Fibroblast of the aortic adventitia (primary cell): ENCODE measurements at places on chromosomes 4 and X.

DNA sequence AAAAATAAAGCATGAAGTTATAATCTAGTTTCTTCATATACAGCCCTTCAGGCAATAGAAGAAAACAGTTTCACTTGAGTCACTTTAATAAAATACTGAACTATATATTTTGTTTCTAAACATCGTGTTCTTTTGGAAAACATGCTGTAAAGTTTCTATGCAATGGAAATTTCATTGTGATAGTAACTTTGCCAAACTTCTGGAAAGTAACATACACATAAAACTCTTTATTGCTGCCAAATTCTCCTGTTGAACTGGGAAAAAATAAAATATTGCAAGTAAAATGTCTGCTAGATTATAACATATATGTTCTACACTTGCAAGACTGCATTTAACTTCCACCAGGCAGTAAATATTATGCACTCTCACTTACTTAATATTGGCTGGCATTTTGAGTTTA lies 635.4 kb downstream of the SPRY1 start:
- no peak for DNase-seq

- peak; percentile 90 for DNase-seq
Measured at GRCh38 chr4:17168571-17168970, 270.1 kb upstream of the LDB2 start.

- DNase-seq = no peak
Measured at GRCh38 chrX:39559229-39559628, 538.5 kb downstream of the BCOR start.

DNA sequence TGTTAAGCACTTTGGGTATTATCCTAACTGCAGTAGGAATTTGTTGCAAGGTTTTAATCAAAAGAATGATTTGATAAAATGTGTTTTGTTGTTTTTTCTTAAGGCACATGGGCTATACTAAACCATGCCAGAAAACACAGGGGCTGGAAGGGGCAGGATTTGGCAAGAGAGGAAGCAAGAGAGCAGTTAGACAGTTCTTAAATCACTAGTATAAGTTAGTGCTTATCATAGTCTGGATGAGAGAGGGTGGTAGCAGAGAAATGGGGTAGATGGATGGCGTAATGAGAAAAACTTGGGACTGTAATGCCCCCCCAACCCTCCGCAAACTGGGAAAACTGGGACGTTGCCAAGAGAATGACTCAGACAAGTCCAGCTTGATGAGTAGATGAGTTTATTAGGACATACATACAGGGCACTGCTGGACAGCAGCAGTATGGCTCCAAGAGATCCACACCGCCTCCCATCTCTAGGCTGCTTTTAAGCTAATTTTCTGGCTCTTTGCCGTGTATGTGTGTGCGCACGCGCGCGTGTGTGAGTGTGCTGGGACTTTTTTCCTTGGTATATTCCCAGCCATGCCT lies 151.5 kb downstream of the PDLIM5 start:
- DNase-seq = peak; percentile 64

GRCh38 chr4:7044137-7044930 lies 1.2 kb downstream of the TADA2B start:
- DNase-seq = peak; percentile 16

GRCh38 chr4:15144967-15145295 lies 142.7 kb downstream of the CPEB2 start:
- no peak for DNase-seq

- no peak for DNase-seq
Measured at GRCh38 chr4:26337612-26338011, 16.8 kb downstream of the RBPJ start.

DNA sequence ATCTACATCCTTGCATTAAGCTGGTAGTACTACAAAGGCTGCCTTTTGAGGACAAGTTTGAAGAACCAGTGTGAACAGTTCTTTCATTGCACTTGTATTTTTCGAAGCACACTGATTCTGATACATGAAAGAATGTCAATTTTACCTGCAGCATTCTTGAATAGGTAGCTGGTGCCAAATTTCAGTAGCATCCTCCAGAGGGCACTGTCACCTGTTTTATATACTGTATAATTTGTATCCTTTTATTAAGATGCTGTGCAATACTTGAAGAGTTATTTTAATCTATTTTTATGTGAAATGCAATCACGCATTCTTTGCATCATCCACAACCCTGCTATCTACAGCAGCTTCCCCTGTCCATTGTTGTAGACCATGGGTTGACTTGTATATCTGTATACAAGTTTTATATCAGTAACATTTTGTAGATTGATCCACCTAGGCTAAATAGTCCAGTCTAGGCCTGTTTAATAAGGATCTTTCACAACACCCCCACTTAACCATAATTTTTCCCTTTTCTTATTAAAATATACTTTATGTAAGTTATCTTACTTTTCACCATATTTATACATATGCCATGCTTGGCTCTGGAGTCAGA lies 325.7 kb downstream of the PCDH7 start:
- peak; percentile 57 for DNase-seq

DNA sequence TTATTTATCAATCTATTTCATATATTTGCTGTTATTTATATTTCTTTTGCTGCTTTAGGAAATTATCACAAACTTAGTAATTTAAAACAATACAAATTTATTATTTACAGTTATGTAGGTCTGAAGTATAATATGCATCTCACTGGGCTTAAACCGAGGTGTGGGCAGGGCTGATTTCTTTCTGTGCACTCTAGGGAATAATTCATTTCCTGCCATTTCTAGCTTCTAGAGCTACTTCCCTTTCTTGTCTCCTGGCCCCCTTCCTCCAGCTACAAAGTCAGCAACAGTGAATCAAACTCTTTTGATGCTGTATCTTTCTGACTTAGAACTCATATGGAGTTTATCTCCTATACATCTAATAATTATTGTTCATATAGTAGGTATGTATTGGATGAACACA lies 303.5 kb upstream of the ARSJ start:
- DNase-seq = no peak

DNA sequence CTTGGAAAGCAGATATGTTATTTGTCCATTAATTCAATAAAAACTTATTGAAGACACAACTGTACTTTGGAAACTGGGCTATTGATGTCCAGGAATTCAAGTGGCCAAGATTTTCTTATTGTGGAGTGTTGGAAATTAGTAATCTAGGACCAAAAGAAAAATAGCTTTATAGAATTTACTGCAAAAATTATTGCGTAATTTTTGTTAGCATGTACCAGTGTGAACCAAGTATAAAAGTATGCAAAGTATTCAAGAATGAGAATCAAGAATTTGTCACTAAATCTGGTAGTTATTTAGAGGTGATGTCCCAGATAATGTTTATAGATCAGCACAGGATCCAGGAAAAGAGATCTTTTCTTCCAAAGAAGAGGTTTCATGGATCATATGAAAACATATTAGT lies 468.9 kb upstream of the CTSO start:
- peak; percentile 19 for DNase-seq

DNA sequence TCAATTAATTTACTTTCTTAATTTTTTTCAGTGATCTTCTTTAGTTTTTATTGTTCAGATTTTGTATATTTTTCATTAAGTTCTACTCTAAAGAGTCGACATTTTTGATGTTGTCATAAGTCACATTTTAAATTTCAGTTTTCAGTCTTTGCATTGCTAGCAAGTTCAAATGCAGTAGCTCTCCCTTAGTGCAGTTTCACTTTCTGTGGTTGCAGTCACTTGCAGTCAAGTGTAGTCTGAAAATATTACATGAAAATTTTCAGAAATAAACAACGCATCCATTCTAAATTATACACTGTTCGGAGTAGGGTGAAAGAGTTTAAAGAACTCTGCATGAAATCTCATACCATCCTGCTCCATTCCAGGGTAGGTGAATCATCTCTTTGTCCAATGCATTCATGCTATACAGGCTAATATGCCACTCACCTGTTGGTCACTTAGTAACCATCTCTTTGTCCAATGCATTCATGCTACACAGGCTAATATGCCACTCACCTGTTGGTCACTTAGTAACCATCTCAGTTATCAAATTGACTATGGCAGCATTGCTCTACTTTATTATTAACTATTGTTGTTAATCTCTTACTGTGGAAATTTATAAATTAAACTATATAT lies 356.9 kb downstream of the STPG2 start:
- no peak for DNase-seq

GRCh38 chrX:69072486-69073006 lies 92.7 kb downstream of the PJA1 start:
- no peak for DNase-seq

DNA sequence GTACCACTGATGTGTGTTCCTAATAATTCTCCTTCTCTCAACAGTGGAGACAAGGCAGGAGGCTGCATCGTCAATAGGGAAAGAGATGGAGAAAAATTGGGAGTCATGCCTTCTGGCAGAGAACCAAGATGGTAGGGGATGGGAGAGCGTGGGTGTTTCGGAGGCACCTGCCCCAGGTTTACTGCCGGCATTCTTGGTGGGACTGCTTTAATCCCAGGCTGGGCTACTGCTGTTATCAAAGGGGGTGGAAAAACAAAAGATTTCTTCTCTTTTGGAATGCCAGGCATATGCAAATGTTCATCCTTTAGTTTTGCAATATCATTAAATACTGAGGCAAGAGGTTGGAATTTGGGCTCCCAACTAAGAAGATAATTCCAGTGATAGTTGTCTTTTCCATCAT lies 257.0 kb downstream of the DCHS2 start:
- DNase-seq = no peak

GRCh38 chr4:99447513-99447912 lies 12.4 kb upstream of the ADH7 start:
- no peak for DNase-seq

DNA sequence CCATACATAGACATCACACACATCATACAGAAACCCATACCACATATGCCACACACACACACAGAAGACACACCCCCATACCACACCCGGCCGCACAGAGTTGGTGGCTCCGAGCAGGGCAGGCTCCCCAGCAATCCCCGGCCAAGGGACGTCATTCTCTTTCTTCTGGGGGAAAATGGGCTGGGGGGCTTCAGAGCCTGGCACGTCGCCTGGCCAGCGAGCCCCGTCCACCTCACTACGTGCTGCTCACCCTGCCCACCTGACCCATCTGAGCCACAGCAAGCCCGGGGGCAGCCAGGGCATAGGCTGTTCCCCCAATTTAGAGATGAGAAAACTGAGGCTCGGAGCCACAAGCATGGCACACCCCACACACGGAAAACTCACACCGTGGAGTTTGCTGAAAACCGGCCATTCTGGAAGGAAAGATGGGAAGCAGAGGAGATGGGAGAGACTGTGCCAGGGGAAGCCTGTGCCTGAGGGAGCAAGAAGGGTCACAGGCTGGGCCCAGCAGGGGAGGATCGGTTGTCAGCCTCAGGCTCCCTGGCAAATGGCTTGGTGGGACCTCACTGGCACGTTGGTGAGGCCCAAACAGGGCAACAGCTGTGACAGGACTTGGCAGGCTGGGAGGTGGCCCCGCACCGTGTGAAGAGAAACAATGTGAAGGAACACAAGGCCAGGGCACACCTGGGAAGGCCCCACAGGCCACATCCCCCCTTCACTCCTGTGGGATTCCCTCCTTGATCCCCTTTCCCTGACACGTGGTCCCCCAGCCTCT lies 73.2 kb downstream of the JAKMIP1 start:
- DNase-seq = no peak

GRCh38 chr4:186693159-186693815 lies 30.4 kb downstream of the FAT1 start:
- DNase-seq = peak; percentile 95

GRCh38 chr4:4842476-4843441 lies 16.7 kb upstream of the MSX1 start:
- no peak for DNase-seq

- DNase-seq = no peak
Measured at GRCh38 chr4:105558277-105558676, 5.9 kb downstream of the ARHGEF38 start.

DNA sequence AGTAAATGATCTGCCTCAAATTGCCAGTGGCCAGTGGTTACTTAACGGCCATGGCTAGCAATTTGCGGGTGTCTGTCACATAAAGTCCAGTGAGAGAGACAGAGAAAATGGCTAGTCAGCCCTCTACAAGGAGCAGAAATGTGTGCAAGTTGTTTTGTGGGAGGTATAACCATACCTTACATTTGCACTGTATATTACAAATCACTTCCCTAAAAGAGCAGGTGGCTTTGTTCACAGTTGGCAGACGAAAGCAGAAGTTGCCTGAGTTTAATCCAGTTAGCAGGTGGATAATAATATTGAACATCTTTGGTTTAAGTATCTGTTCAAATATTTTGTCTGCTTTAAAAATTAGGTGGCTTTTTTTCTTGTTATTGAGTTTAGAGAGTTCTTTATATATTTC lies 15.6 kb downstream of the SRPX start:
- no peak for DNase-seq

DNA sequence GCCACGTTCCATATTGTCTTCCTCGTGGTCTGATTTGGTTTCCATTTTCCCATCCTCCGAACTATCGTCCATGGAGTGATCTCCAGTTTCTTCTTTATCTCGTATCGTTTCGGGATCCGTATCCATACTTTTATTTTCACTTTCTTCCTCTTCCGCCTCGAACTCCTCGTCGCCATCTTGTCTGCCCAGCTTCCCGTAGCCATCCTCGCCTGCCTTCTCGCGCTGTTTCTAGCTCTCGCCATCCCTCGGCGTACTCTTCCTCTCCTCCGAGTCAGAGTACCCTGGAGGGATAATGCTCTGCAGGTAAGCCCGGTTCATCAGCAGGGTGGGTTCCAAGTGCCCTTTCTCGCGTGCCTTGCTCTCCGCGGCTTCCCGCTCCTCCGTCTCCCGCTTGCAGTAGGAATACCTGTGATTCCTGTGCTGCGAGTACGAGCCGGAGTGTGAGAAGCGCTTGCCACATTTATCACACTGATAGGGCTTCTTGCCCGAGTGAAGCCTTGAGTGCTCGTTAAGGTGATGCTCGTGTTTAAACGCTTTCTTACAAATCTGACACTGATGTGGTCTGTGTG lies 134.5 kb upstream of the TAPT1 start:
- no peak for DNase-seq

DNA sequence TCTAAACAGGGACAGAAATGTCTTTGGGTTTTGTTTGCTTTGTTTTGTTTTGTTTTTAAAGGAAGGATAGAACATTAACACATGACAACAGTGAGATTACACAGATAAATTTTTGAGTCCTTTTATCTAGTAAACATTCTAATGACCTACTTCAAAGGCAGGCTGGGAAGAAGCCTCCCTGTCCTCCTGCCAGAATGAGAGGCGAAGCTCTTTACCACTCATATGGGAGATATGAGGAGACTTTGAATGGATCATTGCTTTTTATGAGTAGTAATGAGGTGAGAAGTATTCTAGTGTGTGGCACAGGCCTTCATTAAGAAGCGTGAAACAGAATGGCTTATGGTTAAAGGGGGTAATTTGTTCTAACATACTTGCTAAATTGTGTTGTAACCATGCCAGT lies 172.0 kb downstream of the FBXO8 start:
- DNase-seq = no peak

GRCh38 chr4:125070861-125071260 lies 243.9 kb upstream of the FAT4 start:
- DNase-seq = no peak
